ENCODE measurements at places on chromosomes 1 and 21.

GRCh38 chr1:211013346-211014240 lies 120.4 kb downstream of the KCNH1 start:
- no peak for DNase-seq

GRCh38 chr1:178689769-178690168 lies 35.3 kb upstream of the RALGPS2 start:
- DNase-seq = no peak

GRCh38 chr1:41526956-41527561 lies 42.6 kb upstream of the EDN2 start:
- DNase-seq = no peak

GRCh38 chr1:27594564-27595510 lies 9.1 kb downstream of the AHDC1 start:
- DNase-seq = no peak

- no peak for DNase-seq
Measured at GRCh38 chr1:244405856-244406255, 45.9 kb downstream of the ADSS2 start.
